ENCODE measurements at places on chromosomes 7 and 10.

- DNase-seq = no peak
Observed at GRCh38 chr10:90741926-90742565, 115.8 kb downstream of the HTR7 start.

DNA sequence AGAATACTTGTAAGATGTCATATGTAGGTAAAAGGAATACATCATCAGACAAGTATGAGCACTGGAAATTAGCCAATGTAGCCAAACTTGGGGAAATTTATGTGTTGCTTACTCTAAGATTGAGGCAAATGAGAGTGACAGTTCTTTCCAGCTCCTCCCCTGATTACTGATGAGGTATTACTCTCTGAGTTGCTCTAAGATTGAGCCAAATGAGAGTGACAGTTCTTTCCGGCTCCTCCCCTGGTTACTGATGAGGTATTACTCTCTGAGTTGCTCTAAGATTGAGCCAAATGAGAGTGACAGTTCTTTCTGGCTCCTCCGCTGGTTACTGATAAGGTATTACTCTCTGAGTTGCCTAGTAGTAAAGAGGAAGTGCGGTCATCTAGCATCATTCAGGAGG lies 435.8 kb downstream of the NRG3 start:
- DNase-seq = no peak

GRCh38 chr10:5732141-5732540 lies 47.5 kb downstream of the TASOR2 start:
- no peak for DNase-seq

DNA sequence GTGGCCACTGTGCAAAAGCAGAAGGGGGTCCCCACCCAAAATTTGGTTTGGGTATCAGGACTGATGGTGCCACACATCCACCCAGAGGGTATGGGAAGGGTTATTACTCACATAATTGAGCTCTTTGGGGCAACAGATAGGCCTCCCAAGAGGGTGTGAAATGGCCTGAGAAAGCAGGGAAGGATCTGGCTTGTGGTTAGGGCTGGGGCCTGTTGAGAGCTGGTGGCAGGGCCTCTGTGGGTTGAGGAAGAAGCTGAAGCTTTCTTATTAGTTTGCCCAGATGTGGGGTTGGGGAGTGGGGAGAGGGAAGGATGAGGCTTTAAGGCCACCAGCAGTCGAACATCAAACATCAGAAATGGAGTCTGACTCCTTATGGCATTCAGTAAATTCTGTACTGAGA lies 18.3 kb upstream of the MKI67 start:
- no peak for DNase-seq

DNA sequence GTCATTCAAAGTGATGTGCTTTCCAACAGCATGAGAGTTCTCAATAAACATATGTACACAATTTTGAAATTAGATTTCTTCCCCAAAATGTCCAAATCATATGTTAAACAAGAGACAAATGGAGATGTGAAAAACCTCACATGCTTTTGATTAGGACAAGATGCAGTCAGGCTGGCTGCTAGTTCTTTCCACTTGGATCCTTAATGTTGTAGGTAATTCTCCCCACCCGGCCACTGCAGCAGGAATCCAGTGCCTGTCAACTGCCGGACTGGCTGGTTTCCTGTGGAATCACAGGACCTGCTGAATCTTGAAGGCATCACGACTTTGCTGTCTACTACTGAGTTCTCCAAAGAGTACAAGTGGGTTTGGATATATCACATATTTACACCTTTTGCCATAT lies 138.6 kb upstream of the AKR1E2 start:
- no peak for DNase-seq

GRCh38 chr10:541041-541440 lies 148.4 kb downstream of the DIP2C start:
- DNase-seq = no peak

- DNase-seq = no peak
Observed at GRCh38 chr10:30734901-30735300, 105.3 kb upstream of the LYZL2 start.

DNA sequence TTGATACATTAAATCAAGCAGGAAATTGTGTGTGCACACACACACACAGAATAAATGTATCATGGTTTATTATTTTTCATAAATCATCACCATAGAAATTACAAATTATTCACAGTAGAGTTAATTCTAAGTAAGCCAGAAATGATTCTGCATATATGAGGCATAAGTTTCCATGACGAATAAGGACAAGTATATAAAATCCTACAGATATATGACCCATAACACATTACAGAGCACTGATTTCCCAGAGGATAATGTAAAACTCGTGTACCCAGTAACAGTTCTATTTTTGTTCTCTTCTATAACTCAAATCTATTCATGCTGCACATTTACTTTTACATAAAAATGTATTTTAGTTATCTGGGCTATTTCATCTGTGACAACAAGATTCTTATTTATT lies 169.7 kb downstream of the LRRTM3 start:
- no peak for DNase-seq

GRCh38 chr10:132373241-132373955 lies 23.6 kb upstream of the PWWP2B start:
- no peak for DNase-seq

- DNase-seq = no peak
Observed at GRCh38 chr10:124449170-124450011, 444 bp downstream of the NKX1-2 start.

DNA sequence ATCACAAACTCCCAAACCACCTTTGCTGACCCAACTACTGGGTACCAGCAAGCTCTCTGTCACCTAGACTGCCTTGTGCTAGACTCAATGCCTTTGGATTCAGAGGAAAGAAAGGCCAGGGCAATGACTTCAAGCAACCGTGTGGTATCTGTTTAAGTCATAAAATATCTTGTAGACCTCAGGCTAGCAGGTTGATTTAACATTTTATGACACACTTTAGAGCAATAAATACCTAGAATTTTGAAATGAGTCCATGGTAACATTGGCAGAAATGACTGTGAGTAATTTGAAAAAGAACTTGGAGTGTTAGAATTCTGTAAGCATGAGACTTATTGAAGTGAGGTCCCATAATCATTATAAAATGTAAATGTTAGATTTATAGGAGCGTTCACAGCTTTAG lies 87.2 kb downstream of the TWIST1 start:
- DNase-seq = no peak

- no peak for DNase-seq
Observed at GRCh38 chr7:101517304-101517703, 111.8 kb downstream of the MYL10 start.

DNA sequence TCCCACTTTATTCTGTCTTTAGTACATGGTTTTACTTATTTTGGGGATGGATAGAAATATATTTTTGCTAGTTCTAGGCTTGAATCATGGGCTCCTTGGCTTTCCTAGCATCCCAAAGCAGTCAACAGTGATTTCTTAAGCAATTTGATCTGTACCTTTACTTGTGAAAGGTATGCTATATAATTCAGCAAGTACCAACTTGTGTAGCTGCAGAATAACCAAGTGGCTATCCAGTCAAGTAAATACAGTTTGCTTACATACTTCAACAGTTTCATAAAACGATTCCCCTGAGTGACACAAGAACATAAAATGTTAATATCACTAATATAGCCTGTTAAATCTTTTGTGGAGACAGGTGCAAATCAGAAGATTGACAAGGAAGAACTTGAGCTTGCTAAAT lies 67.2 kb downstream of the PODXL start:
- DNase-seq = no peak

GRCh38 chr7:4706384-4707216 lies 24.5 kb downstream of the FOXK1 start:
- DNase-seq = no peak

GRCh38 chr7:132576721-132577085 lies 433 bp upstream of the PLXNA4 start:
- no peak for DNase-seq

DNA sequence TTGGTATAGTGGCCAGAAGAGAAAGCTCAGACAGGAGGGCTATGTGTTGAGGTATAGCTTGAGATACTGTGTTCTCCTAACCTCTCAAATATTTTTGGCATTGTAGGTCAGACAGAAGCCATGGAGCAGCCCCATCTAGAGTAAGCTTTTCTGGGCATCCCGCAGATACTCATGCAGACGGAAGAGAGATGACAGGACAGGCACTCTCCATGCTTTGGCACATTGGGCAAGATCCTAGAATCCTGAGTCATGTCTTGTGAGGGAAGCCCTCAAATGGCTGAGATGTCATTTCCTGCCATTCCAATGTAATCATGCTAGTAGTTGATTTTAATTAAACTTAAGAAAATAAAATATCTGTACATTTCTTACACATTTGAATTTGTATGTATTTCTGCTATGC lies 16.8 kb upstream of the KIF20B start:
- DNase-seq = no peak

DNA sequence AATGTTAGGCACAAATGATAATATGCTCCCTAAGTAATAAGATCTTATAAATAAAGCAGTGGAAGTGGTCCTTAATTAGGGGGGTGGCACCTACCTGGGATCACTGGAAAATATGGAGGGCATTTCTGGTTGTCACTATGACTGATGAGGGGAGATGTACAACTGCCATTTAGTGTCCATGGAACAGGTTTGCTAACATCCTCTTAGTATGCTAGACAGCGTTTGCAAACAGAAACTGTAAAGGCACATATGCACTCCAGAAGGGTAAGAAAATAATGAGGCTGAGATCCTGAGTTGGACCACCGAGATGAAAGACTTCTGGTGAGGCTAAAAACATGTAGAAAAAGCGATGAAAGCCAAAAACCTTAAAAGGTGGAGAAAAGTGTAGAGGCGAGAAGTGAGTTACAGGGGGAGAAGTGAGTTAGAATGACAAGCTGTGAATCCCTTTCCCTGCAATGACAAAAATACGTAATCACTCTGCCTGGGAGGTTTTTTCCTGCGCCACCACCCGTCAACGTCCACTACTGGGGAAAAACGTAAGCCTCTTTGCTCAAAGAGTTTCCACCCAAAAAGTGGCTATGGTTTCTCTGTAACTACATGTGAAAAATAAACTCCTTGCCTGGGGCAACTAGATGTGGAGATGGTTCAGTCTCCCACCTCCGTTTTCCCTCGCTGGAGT lies 767 bp downstream of the KRIT1 start:
- DNase-seq = no peak

DNA sequence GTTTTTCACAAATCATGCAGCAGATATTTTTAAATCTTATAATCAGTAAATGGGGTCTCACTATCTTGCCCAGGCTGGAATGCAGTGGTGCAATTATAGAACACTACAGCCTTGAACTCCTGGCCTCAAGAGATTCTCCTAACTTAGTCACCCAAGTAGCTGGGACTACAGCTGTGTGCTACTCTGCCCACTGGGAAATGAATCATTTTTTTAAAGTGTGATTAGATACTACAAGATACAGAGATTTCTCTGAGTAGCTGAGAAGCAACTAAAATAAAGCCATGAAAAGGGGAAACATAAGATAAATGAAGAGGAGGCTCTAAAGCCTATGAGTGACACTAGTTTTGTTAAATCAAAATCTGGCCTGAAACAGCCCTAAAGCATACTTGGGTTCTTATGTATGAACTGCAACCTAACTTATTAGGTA lies 119.7 kb downstream of the JMJD1C start:
- no peak for DNase-seq

DNA sequence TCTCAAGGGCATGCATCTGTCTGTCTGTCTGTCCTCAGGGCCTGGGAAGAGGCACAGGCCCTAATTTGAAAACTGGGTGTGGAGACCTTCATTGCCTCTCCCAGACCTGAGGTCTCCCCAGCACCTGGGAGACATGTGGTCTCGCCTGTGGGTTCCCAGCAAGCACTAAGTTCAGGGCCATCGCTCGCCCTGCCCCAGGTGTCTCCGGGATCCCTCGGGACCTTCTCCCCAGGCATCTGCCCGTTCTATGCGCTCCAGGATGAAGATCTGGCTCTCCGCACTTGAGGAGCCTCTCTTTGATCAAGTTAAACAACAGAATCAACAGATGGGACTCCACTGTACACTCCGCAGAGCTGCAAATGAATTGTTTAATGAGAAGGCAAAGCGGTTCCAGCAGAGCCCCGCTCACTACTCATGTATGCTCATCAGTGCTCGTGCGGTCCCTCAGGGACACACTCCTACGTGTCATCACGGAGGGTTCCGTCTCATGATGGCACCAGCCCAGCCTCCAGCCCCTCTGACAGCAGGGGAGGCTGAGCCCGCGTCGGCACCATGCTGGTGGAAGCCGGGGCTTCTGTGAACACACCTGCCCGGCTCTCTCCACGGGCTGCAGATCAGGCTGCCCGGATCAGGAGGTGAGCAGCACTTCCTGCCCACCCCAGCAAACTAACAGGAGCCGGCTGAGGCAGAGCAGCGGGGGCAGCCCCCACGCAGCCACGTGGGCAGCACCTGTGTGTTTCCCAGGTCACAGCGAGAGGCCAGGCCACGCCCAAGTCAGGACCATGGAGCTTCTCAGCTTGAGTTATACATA lies 132.8 kb downstream of the TCERG1L start:
- DNase-seq = no peak

DNA sequence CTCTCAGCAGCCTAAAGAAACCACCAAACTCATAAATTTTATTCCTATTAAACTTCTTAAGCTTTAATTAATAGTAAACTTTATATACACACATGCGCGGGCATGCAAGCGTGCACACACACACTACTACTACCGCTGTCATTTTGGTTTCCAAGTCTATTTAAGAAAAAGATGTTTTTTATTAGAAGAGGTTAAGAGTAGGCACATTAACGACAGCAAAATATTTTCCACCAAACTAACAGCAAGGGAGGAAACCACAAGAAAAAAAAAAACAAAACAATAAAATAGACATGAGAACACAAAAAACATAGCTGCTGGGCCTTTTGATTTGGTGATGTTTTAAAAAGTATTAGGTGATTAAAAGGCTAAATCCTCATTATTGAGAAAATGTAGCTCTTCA lies 28.6 kb downstream of the RTKN2 start:
- DNase-seq = no peak

- DNase-seq = no peak
Observed at GRCh38 chr10:88764110-88764509, 4.3 kb downstream of the LIPN start.

- no peak for DNase-seq
Observed at GRCh38 chr7:121278120-121279021, 50.4 kb upstream of the WNT16 start.

DNA sequence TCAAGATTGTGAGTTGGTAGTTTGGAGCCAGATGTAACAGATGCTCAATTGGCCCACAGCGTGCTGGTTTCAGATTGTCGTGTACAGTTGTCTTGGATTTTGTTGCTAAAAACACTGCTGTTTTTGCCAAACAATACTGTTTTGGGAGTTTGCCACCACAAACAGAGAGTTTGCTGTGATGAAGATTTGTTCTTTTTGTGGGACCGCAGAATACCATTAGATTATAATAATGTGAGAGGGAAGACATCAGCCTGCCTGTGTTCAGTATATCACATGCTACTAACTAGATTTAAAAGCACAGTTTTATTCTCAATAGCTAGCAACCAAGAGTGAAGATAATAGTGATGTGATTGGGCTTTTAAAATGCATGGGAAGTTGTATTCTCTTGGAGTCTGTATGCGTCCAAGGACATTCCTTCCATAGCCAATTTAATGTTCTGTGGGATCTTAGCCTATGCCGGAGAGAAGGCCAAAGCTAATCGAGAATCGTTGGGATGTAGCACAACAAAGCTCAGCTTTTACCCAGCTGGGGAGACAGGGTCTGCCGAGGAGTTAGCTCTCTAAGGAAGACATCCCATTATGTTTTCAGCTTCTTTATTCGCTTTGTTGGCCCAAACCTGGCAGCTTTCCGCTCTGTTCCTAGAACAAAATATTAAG lies 18.7 kb upstream of the ITGA8 start:
- no peak for DNase-seq

GRCh38 chr7:50359995-50360925 lies 55.7 kb downstream of the IKZF1 start:
- DNase-seq = no peak

GRCh38 chr10:94983555-94983954 lies 45.1 kb downstream of the CYP2C9 start:
- DNase-seq = no peak

GRCh38 chr7:70566671-70567070 lies 565.3 kb upstream of the GALNT17 start:
- no peak for DNase-seq
